ENCODE measurements at places on chromosomes 16 and 17.

GRCh38 chr16:54986409-54986808 is 55.7 kb downstream of the IRX5 start:
- DNase-seq = no peak

GRCh38 chr16:22075043-22075757 is 17.1 kb upstream of the VWA3A start:
- no peak for DNase-seq

GRCh38 chr16:67653128-67653788 is 6.8 kb downstream of the ACD start:
- DNase-seq = no peak

DNA sequence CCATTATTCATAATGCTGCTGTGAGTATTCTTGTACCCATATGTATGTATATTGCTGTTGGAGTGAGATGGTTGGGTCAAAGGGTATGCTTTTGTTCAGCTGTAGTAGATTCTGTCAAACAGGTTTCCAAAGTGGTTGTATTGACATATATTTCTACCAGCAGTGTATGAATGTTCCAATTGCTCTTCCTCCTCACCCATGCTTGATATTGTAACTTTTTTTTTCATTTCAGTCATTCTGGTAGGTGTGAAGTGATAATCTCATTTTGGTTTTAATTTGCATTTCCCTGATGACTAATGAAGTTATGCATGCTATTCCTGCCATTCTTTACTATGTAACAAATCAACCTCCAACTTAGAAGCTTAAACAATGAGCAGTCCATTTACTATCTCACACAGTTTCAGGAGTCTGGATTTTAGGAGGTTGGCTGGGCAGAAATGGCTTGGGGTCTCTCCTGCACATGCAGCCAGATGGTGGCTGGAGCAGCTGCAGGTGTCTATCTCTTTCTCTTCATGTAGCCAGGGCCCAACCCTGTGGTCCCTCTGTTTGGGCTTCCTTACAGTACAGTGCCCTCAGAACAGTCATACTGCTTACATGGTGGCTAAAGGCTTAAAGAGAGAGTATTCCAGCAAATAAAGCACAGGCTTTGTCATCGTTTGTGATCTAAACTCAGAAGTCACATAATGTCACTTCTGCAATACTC is 21.2 kb downstream of the ERAL1 start:
- no peak for DNase-seq

DNA sequence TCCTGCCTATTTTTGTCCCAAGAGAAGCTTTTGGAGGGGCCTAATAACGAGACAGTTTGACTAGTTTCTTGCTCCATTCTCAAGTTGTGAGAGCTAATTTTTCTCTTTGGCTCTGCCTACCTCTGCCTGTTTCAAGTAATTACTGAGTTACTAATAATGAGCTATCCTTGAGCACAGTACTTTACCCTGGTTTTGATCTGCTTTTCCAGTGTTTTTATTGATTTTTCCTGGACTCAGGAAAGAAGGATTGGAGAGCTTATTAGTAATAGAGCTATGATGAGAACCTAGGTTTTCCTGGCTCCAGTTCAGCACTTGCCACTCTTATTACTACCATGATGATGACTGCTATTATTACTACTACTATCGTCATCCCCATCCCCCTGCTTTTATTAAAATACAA is 106.7 kb downstream of the HS3ST3B1 start:
- no peak for DNase-seq

DNA sequence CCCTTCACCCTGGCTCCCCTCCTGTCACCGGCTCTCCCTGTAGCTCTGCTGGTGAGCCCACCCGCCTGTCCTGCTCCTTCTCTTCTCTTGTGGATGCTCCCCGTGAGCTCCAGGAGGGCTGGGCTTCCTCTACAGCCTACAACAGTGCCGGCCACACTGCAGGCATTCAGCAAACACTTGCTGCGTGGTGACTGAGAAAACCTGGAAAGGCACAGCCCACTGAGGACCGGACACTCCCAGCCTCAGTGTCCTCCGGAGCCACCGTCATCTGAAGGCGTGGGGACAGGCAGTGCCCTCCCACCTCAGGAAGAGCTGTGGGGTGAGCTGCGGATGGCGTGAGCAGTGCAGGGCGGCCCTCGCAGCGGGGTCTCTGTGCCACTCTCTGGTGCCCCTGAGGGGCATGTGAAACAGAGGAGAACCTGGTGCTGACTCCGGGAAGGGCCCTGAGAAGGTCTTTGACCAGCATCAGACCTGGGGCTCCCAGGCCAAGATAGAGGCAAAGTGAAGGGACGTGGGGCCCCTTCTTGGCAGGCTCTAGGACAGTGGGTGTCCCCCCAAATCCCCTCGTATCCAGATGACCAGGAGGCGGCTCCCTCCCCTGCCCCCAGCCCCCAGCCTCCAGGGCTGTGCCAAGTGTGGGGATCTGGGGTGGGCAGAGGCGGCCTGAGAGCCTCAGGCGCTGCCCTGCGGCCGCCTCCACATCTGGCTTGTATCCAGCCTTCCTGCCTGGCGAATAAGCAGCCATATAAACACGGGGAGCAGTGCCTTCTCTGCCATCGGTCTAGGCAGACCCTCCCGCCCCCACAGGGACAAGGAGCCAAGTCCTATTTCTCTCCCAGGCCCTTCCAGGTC is 44.0 kb upstream of the PABPN1L start:
- DNase-seq = no peak

DNA sequence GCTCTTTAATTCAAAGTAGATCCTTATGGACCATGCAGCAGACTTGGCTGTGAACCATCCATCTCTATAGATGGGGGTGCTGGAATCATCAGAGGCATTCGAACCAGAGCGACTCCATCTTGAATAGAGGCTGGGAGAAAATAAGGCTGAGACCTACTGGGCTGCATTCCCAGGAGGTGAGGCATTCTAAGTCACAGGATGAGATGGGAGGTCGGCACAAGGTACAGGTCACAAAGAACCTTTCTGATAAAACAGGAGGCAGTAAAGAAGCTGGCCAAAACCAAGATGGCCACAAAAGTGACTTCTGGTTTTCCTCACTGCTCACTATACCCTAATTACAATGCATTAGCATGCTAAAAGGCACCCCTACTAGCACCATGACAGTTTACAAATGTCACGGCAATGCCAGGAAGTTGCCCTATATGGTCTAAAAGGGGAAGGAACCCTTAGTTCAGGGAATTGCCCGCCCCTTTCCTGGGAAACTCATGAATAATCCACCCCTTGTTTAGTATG is 89.2 kb upstream of the BRD7 start:
- no peak for DNase-seq

GRCh38 chr17:3038941-3039340 is 24.5 kb downstream of the OR1D5 start:
- no peak for DNase-seq

DNA sequence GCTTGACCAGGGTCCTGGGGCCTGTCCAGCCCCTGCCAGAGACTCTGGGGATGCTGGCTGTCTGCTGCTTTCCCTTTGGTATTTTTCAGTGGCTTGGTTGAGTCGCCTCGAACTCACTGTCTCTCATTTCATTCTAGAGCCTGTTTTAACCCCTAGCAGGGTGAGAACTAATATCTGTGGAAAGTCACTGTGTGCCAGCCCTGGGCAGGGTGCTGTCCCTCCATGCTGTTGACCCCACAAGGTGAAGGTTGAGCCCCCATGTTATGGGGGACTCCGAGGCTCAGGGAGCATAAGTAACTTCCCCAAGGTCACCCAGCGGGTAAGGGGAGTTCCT is 33.0 kb downstream of the DCAKD start:
- no peak for DNase-seq

DNA sequence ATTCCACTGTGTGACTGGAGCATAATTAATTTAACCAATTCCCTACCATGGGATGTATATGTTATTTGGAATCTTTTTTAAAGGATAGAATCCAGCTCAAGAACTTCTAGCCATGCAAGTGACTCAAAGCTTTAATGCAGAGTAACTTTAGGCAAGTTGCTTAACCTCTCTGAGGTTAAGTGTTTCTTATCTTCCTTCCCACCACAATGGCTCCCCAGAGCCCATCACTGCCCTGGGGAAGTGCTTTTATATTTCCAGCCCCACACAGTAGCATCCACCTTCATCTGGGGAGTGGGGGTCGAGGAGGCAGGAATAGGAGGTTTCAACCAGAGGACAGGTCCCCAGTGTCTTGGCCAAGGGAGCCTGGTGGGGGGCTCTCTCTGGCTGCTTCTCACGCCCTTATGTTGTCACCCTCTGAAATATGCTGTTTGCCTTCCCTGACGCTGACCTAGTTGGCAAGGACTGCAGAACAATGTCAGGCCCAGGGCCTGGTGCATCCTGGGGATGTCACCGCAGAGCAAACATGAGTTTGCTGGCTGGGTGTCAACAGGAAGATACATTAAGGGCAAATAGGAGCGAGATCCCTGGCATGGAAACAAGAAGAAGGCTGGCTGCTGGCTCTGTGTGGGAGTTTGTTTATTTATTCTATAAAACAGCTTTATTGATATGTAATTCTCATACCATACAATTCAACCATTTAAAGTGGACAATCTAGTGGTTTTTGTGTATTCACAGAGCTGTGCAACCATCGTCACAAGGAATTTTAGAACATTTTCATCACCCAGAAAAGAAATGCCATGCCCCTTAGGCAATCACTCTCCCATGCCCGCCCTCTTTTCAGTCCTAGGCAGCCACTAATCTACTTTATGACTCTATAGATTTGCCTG is 46.6 kb upstream of the WSB1 start:
- DNase-seq = no peak

GRCh38 chr16:82612263-82612662 is 14.5 kb upstream of the CDH13 start:
- DNase-seq = no peak

DNA sequence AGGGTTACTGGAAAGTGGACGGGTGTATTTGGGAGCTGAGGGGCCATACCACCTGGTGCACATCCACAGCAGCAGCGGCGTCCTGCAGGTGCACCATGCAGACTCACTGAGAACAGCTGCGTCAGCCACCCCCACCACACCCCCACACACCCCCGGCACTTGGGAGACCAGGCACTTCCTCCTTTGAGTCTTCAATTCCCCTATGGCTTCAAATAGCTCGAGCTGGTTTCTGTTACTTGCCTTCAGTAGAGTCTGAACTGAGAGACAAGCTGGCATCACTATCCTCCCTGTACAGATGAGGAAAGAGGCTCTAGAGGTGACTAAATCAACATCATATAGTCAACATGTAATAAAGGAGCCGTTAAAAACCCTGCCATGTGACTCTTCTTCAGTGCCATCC is 15.4 kb downstream of the CUEDC1 start:
- DNase-seq = no peak

GRCh38 chr16:66359811-66360608 is 6.5 kb upstream of the CDH5 start:
- no peak for DNase-seq

DNA sequence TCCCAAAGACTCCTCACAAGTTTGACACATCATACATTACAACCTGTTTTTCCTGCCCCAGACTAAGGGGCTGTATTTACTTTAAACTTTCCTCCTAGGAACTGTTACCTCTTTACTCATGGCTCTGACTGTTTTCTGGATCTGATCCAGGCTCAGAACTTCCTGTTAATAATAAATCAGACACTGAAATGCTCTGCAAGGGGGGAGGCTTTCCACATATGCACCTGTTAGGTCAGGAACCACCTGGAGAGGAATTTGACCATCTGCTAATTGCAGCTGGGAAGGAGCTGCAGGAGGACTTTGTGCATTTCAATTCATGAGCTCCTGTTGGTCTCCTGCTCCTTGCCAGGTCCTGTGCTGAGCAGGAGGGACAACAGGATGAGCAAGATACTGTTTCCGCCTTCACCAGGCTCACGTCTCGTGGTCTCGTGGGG is 476.9 kb upstream of the CDH5 start:
- no peak for DNase-seq

DNA sequence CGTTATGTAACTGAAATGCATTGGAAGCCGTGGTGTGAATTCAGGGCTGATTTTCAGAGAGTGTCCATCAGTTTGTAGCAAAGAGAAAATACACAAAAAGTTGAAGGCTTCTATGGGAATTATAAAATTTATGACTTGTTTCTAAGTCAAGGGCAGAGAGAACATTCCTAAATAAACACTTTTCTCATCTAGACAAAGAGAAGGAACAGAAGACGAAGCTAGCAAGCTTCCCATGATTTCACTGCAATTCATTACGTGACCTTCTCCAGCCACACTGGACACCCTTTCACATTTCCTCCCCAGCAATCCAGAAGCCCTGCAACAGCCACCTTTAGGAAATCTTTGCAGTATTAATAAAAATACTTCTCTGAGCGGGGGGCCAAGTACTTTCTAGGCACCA is 67.8 kb downstream of the TMEM100 start:
- no peak for DNase-seq

GRCh38 chr16:85687651-85688471 is 893 bp downstream of the GINS2 start:
- no peak for DNase-seq

- DNase-seq = no peak
Measured at GRCh38 chr17:76427501-76428231, 25.3 kb downstream of the UBE2O start.

- no peak for DNase-seq
Measured at GRCh38 chr17:45129426-45129939, 2.8 kb downstream of the PLCD3 start.

DNA sequence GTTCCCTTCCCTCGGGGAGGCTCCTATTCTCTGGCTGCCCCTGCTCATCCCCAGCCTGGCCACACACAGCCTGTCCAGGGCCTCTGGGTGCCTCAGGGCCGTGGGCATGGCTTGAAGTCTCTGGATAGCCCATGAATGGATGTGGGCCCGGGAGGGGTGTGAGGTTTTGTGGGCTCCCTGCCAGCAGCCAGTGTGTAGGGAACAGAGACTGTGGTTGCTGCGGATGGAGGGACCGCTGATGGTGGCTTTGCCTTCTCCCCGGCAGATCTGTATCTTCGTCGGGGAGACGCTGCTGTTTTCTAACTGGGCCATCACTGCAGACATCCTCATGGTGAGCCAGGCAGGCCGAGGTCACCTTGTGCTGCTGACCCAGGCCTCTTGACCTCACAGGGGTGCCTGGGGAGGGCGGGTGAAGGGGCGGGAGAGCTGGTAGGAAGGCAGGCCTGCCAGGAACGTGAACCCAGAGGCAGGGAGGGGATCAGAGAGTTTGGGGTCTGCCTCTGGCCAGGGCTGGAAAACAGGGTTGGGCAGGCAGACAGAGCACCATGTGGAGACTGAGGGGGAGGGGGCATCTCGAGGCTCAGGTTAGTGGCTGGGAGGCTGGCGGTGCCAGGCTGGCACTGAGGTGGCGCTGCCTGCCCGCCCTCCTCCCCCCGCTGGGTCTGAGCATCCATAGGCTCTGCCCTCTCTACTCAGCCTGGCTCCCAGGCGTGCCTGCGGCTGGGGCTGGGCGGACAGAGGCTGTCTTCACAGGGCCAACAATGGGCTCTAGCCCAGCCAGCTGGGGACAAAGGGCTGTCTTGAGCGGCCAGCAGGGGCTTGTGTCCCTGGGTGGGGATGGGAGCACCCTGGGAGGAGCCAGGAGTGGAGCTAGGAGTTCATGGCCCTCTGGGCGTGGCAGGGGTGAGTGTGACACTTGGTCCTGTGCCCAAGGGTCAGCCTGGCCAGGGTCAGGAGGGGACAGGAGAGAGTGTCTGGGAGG is 21.4 kb downstream of the MYBBP1A start:
- no peak for DNase-seq

- DNase-seq = no peak
Measured at GRCh38 chr17:56823848-56824247, 9.9 kb downstream of the C17orf67 start.

GRCh38 chr17:81400154-81400977 is 5.1 kb downstream of the BAHCC1 start:
- no peak for DNase-seq

GRCh38 chr16:2857451-2858244 is at the start of gene PRSS22:
Gene PRSS22 (minus strand): TSS chr16:2858170. CDS start chr16:2858104, 66 bp downstream.
- DNase-seq = no peak

GRCh38 chr17:73309727-73310596 is 1.8 kb downstream of the CDC42EP4 start:
- no peak for DNase-seq
